ENCODE measurements at places on chromosomes 2 and 18.

- DNase-seq: no peak
Measured at GRCh38 chr2:182452456-182452990, 25.7 kb upstream of the PDE1A start.

DNA sequence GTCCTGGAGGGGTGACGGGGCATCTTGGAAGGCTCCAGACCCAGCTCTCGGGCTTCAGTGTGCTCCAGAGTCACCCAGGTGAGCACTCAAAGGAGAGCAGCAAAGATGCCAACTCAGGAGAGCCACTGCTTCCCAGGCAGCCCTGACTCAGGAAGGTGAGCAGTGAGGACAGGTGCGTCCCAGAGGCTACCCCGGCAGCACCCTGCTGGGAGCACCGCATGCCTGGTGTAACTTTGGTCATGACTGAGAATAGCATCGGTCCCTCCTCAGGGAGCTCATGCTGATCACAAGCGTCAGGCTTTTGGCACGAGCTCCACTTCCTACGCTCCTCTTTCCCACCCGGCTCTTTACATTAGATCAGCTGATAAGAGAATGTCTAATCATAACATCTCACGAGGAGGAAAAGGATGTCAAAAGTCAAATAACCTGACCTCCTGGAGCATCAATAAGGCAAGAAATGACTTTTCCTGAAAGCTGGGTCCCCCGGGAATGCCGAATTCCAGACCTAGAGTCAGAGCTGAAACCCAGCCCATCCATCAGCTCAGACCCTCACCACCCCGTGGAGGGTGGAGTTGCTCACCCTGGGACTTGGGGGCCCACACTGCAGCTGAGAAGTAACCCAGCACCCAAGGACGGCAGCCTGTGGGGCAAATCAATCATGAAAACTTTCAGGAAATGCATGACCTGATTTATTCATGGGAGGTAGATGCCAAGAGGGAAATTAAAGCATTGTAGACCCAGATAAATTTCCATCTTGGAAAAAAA, 248.8 kb downstream of the ACKR3 start:
- DNase-seq: no peak

GRCh38 chr2:223523551-223524001, 78.6 kb downstream of the SCG2 start:
- DNase-seq: no peak

DNA sequence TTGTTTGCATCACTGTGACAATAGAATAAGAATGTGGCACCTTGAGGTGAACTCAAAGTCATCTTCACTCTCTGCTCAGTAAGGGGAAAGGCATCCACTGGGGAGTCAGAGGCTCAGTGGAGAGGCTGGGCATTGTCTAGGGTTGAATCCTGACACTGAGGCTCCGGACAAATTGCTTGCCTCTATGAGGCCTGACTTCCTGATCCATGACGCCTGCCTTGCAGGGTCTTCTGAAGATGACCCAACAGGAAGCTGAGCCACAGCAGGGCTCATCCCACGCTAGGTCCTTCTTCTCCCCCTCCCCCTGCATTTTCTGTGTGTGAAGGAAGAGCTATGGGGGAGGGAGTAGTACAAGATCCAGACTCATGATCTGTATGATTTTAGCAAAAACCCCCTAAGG, 265.1 kb downstream of the SH3BP4 start:
- no peak for DNase-seq

GRCh38 chr18:43482136-43482535, 204.8 kb upstream of the SYT4 start:
- no peak for DNase-seq

GRCh38 chr2:48209214-48209885, 303.1 kb upstream of the FBXO11 start:
- no peak for DNase-seq

DNA sequence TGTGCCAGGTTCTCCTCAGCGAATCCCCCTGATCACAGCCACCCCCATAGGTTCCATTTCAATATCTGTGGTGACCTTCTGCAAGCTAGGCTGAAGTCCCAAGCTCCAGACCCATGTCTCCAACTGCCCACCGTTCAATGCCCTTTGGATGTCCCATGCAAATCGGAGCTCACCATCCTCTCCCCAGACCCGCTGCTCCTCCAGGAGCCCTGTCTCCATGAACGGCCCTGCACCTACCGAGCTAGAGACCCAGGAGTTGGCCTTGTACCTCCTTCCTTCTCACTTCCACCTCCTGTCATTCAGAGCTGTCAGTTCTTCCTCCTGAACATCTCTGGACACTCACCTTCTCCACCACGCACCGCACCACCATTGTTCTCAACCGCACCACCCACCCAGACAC, 1.0 kb upstream of the FAHD2A start:
- DNase-seq: no peak

GRCh38 chr2:158079672-158080071, 22.0 kb upstream of the UPP2 start:
- DNase-seq: no peak

GRCh38 chr18:59273759-59274532, 692 bp upstream of the RAX start:
- no peak for DNase-seq

DNA sequence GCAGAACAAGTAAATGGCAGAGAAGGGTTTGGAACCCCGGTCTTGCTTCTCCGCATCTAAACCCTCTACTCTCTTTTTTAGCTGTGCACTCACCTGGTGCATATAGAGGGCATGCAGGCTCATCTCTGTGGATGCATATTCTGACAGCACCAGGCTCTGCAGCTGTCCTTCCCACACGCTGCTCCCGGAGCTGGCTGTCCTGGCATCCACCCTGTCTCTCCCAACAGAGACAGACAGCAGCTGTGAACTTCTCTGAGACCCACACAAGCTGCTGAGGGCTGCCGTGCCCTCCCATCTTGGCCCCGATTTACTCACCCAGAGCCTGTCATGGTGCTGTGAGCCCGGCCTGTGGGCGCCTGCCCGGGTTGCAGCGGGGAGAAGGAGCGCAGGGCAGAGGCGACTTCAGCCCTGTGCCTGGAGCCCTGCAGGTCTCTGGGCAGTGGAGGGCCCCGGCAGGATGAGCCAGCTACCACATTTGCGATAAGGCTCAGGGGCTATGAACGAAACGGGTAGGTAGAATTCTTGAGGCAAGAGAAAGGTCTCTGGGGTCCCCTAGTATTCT, 3.3 kb upstream of the ABCB6 start:
- DNase-seq: no peak

GRCh38 chr2:160405077-160405867, 88.3 kb downstream of the RBMS1 start:
- DNase-seq: no peak

- no peak for DNase-seq
Measured at GRCh38 chr2:83650898-83651297, 808.2 kb downstream of the SUCLG1 start.

GRCh38 chr18:34280653-34281052, 55.9 kb upstream of the NOL4 start:
- no peak for DNase-seq

GRCh38 chr2:206354129-206354528, 79.7 kb downstream of the ZDBF2 start:
- no peak for DNase-seq

GRCh38 chr2:232300894-232301387, 77.6 kb upstream of the ALPP start:
- DNase-seq: no peak

- DNase-seq: no peak
Measured at GRCh38 chr2:107419191-107419590, 407.5 kb upstream of the RGPD4 start.

DNA sequence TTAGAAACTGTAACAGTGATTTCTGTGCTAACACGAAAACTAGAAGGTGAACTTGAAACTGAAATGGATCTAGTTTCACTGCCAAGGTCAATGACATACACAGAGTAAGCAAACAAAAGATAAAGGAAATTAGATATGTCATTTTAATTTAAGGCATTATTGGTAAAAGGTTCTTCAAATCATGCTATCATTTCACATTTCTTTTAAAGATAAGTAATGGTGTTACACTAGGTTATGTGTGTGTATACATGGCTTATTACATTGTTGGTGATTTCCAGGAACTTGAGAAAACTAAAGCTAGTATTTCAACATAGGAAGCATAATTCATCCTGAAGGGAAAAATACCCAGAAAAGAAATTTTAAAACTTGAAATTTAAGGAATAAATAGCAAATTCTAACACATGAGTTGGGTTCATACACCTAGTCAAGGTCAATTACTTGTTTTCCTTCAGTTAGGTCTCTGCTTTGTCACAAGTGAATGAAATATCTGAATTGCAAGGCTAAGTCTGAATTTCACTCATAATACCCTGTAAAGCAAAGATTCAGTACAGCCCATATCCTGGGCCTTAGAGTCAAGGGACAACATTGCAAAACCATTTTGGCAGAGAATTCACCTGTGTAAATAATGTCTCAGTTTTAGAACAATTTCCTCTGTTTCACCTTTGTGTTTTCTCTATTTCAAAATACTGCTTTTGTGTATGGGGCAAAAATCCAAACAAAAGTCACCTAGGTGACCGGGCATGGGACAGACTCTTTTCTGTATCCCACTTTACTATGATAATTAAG, 141.6 kb downstream of the SRBD1 start:
- no peak for DNase-seq

DNA sequence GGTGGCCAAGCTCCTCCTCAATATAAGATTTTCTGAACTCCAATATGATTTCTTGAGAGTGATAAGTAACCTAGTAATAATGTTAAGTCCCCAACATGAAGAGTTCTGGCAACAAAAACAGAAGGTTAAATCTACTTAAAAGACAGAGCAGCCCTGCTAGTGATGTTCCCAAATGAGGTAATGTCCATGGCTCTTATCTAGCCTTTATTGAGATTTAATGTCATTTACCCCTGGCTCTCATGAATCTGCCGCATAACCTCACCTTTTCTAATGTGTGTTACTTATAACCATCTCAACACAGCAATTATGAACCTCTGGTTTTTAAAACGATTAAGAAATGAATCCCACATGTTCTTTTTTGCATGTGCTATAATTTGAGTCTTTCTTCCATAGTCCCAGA, 167.5 kb upstream of the ZFP36L2 start:
- no peak for DNase-seq

GRCh38 chr18:4016391-4017049, 438.6 kb downstream of the DLGAP1 start:
- no peak for DNase-seq

- no peak for DNase-seq
Measured at GRCh38 chr18:28863396-28863795, 686.5 kb upstream of the CDH2 start.

- no peak for DNase-seq
Measured at GRCh38 chr2:13515254-13515653, 798.5 kb downstream of the TRIB2 start.

DNA sequence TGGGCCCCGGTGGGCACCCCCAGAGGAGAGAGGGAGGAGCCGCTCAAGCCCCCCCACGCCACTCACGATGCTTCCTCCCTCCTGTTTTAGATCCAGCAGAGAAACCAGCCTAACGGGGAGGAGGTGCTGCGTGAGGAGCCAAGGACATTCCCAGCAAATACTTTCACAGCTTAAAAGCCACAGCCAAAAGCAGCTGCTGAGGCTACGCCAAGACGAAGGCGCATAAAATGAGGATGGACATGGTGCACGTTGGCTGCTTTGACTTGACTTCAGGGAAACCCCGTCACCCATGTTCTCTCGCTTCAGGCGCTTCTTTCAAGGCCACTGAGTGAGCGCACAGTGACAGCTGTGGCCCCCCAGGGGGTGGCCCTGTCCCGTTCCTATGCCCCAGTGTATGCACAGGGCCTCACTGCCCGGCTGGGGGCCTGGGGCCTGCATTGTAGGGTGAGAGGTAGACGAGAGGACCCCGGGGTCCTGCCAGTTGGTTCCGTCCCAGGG, 72.1 kb upstream of the PXDN start:
- DNase-seq: no peak

GRCh38 chr18:35998967-35999366, 26.5 kb downstream of the RMP24 start:
- no peak for DNase-seq

- DNase-seq: no peak
Measured at GRCh38 chr18:13568443-13569392, 157.6 kb downstream of the FAM210A start.

DNA sequence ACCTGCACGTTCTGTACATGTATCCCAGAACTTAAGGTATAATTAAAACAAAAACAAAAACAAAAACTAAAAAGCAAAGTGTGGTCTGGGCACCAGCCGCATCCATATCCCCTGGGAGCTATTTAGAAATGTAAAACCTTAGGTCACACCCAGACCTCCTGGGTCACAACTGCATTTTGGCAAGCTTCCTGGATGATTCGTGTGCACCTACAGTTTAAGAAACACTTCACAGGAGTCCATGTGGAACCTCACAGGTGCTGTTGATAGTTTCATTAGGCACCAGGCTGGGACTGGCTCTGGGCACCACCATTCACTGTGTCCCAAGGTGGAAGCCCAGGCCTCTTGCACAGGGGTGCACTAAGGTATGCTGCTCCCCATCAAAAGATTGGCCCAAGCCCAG, 103.6 kb upstream of the BOD1L2 start:
- no peak for DNase-seq

- DNase-seq: no peak
Measured at GRCh38 chr2:127597984-127598380, 48.0 kb upstream of the GPR17 start.

DNA sequence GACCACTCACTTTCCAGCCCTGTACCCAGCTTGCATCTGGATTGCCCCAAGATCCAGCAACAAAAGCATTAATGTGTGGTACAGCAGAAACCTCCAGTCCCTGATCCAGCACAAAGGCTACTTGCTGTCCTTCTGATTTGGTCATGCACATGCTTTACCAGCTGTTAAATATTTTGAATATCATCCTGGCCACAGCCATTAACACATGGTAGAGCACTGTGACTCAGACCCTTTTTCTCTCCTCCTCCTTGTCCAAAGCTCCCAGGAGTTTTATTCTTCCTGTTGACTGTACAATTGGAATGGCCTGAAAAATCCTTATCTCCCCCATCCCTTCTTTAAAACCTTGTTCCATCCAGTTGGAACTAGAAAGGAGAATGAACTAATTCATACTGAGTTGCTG, 419.7 kb upstream of the TNP1 start:
- no peak for DNase-seq

DNA sequence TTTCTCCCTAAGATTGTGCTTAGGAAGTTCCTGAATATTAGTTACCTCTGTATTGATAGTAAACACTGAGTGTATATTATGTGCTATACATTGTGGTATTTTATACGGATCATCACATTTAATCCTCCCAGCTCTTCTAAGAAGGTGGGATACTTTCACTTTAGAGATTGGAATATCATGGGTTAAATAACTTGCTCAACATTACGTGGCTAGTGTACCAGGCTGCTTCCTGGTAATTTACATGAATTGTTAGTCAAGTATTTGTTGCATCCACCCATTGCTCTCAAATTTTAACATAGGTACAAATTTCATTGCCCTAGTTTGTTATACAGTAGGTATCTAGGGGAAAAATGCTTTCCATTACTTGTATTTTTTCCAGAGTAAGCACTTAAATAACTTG, 21.4 kb downstream of the FAM98A start:
- no peak for DNase-seq

DNA sequence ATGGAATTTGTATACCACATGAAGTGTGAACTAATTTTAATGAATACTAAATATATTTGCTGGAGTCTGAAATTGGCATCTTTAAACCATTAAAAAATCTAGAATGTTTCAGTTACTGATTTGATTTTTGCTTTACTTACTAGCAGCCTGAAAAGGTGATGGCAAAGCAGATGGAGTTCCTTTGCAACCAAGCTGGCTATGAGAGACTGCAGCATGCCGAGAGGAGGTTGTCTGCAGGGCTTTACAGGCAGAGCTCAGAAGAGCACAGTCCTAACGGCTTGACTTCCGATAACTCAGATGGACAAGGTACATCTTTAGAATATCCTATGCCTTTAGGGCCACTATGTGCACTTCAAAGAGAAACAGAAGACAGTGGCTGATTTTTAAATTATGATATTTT, 36.5 kb downstream of the NAB1 start:
- DNase-seq: no peak
